CD4-positive, alpha-beta T cell treated with Interleukin-1 beta for 1 hour (primary cell): ENCODE measurements at places on chromosomes 6 and 20.
A peak's percentile ranks its signal among the peaks of the same experiment; 100 is the strongest.

GRCh38 chr20:35077872-35078271 lies 14.7 kb downstream of the TRPC4AP start:
- DNase-seq: no peak

DNA sequence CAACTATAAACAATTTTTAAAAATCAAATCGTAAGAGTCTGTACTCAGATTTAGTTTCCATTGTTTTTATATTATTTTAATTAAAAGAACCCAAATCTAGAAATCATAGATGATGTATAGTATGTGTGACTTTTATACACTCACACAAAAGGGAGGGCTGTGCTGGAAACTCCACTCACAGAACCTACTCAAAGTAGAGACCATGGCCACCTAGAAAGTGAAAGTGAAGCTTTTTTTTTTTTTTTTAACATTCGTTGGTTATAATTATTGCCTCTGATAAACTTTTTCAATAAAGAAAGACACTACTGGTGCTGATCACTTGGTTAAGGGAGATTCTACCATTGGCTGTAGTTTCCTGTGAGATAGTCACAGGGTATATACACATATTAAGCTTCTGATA lies 37.9 kb upstream of the PRL start:
- DNase-seq: no peak

DNA sequence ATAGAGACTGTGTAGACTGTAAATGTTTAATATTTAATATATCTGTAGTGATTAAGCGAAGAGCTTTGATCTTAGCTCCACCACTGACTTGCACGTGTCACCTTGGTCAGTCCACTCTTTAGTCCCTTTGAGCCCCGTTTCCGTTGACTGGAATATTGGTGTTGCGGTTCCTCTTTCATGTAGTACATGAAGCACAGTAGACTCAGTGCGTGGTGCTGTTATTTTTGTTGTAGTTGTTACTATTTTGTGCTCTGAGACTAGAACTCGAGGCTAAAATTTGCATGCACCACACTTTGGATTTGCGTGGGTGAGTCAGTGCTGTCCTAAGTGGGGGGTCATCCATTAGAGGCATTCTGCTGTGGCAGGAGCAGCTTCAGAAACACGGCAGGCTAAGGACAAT lies 291.4 kb downstream of the QKI start:
- no peak for DNase-seq

DNA sequence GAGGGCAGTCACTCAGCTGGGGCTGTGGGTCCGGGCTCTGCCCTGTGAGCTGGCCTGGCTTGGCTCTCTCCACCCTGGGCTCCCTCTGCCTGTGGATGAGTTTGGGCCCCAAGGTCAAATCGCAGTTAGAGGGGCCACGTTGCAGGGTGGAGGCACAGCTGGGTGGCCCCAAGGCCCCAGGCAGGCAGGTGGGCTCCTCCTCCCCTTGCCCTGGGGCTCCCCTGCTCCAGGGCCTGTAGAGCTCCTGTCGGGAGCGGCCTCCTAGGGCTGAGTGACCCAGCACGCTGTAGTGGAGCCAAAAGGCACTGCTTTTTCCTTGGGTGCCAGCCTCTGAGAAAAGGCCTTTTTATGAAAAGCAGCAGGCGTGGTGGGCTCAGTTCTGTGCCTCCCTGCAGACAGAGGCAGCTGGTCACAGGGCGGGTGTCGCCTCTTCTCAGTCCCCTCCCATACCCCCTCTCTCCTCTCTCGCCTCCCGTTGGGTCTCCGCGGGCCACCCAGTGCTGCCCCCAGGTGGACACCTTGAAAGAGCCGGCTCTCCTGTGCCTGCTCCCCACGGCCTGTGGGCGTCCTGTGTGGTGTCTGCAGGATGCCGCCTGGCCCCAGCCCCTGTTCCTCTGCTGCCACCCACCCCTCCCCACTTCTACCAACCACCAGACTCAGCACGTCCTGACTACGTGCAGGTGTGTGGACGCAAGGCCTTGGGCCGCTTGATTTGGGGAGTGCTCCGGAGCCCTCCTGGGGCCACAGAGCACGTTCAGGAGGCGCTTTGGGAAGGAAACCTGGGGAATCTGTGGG lies 13.2 kb downstream of the SS18L1 start:
- DNase-seq: peak; percentile 78

DNA sequence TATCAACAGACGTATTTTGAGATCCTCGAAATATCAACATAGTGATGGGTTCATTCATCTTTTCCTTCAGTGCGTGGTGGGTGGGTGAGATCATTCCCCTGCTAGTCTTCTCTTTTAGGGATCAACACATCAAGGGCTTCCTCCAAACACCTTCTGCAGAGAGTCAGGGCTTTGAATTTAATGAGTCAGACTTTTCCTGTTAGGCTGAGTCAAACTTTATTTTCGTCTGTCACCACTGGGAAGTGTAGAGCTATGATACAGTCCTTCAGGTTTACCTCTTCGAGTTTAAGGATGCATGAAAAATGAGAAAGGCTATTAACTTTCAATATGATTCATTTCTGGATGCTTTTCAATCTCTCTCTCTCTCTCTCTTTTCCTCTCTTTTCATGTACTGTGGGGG lies 189.1 kb downstream of the BMP2 start:
- DNase-seq: no peak

DNA sequence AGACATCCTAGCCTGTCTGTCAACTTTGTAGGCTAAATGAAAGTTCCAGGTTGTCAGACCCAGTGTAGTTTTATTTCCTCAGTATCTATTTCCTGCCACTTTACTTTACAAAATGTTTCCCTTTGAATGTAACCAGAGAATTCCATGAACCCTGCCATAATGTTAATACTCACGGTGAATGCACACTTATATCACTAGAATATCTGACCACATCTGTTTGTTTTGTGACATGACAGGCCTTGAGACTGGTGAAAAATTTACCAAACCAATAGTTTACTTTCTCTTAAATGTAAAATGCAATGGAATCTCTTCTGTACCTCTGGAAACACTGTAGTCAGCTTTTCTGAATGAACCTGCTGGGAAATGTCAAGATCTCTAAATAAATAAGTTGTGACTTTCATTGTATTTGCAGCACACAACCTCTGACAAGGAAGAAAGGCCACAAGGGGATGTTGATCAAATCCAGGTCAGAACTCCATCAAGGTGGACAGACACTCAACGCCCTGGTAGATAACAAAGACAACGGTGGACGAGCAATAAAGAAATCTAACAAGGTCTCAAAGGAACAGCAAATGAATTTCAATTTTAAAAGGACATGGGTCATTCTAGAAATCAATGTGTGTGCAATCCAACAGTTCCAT lies 59.2 kb downstream of the BACH2 start:
- no peak for DNase-seq

DNA sequence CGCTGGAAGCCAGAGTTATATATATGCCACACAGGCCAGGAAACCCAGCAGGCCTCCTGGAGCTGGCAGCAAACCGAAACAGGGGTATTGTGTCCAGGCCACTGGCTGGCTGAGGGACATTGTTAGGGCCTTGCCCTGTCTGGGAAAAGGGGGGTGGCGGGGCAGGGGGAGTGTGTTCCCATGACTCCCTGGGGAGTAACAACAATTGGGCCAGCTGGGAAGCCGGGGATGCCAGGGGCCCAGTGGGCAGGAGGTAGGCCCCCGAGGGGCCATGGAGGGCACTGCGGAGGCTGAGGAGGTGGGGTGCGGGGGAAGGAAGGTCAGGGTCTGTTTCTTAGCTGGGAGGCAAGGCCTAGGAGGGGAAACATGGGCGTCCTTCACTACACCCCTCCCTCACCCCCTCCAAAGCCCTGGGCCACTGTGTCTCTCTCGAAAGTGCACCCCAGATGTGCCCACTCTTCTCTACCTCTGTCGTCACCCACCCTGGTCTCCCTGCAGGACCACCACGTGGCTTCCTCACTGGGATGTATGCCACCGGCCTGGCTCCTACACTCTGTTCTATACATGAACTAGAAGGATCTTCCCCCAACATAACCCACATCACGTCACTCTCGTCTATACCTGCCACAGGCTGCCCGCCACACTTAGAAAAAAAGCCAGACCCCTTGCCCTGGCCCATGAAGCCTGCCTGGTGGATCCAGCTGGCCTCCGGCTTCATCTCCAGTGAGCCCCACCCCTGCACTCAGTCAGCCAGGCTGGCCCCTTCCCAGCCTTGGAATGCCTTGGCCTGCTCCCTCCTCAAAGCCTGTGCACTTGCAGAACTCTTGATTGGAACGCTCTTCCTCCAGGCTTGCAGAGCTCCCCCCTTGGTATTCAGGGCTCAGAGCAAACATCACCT lies 7.8 kb upstream of the E2F1 start:
- DNase-seq: no peak

GRCh38 chr6:31558631-31559500 lies 11.5 kb downstream of the NFKBIL1 start:
- peak; percentile 71 for DNase-seq

DNA sequence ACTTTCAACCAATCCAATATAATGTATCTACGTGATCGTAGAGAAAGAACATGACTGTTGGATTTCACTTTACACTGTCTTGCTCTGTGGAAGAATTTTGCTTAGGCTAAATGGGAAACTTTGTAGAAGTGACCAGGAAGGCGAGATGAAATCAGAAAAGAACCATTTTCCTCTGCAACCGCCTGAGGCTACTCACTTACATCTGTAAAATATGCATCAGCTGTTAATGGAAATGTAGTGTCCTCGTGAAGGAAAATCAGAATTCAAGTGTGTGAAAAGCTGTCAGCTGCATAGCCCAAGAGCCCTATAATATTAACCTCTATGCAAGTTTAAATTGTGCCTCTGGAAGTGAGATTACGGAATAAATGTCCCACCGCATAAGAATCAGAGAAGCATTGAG lies 277.9 kb downstream of the C6orf118 start:
- no peak for DNase-seq

DNA sequence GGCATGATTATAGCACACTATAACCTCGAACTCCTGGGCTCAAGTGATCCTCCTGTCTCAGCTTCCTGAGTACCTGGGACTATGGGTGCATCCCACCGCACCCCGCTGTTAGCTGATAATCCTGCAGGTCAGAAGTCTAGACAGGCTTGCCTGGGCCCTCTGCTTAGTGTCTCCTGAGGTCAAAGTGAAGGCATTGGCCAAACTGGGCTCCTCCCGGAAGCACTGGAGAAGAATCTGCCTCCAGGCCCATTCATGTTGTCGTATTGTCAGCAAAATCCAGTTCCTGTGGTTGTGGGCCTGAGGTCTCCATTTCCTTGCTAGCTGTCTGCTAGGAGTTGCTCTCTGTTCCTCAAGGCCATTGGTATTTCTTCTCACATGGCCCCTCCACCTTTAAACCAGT lies 6.3 kb upstream of the MROH8 start:
- no peak for DNase-seq

GRCh38 chr6:85390105-85390728 lies 59.7 kb upstream of the NT5E start:
- no peak for DNase-seq

GRCh38 chr6:151544453-151544852 lies 50.6 kb downstream of the CCDC170 start:
- no peak for DNase-seq

- DNase-seq: peak; percentile 20
These were observed 58.7 kb upstream of the SLC2A12 start for GRCh38 chr6:134111062-134111677.

- DNase-seq: no peak
These were observed 238.6 kb downstream of the TFAP2B start for GRCh38 chr6:51057296-51057695.
